Stimulated activated CD4-positive, alpha-beta T cell treated with anti-CD3 and anti-CD28 coated beads, TNF-alpha, amount 100 ng/mL, for 48 hours (primary cell): ENCODE measurements at places on chromosomes 16 and 17.

GRCh38 chr17:36859706-36860105 lies 77.6 kb upstream of the LHX1 start:
- DNase-seq: no peak

DNA sequence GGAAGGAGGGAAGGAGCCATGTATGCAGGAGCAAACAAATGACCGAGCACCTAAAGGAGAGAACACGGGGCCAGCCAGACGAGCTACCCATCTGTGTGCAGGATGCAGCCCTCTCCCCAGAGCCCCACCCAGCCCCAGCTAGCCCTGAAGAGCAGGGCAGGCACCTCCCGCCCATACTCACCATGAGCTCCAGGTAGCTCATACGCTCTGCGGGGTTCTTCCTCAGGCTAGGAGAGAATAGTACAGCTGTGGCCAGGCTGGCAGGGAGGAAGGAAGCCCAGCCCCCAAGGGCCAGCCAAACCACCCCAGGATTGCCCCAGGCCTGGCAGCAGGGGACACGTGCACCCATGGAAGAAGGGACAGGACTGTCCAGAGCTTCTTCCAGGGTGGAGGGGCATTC lies 81.9 kb downstream of the KCNJ18 start:
- no peak for DNase-seq

DNA sequence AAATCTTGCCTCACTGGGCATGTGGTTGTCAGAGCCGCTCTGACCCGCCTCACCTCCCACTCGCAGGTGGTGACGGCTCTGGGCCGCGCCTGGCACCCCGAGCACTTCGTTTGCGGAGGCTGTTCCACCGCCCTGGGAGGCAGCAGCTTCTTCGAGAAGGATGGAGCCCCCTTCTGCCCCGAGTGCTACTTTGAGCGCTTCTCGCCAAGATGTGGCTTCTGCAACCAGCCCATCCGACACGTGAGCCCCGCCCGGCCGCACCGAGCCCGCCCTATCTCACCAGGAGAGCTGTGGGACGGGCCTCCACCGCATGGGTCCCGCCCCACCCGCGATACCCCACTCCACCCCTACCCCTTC lies 4.0 kb downstream of the TGFB1I1 start:
- DNase-seq: no peak

GRCh38 chr17:81020443-81020766 lies 14.5 kb upstream of the BAIAP2 start:
- DNase-seq: no peak

DNA sequence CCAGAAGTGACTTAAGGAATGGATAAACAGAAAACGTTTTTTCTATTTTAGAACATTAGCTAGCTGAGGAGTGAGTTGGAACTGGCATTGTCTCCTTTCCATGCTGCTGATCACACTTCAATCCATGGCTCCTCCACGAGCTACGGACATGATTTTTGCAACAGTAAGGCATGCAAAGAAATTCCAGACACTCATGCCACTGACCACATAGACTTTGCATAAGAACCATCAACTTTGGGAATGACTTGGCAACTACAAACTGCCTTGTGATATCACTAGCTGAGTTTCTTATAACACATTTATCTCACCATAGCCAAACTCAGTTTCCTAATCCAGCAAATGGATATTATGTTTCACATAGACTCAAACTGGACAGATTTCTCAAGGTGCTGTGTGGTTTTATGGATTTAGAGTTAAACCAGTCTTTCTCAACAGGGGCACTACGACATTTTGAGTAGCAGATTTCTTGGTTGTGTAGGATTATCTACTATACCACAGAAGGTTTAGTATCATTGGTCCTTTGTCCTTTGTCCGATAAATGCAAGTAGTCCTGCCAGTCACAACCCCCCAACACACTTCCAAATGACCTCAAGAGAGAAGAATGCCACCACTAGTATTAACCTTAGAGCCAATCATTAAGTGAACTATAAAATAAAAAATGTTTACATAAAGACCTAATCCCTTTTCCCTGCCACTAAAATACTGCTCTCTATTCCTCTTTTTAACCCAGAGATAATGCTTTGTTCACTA lies 48.3 kb upstream of the C17orf78 start:
- no peak for DNase-seq

DNA sequence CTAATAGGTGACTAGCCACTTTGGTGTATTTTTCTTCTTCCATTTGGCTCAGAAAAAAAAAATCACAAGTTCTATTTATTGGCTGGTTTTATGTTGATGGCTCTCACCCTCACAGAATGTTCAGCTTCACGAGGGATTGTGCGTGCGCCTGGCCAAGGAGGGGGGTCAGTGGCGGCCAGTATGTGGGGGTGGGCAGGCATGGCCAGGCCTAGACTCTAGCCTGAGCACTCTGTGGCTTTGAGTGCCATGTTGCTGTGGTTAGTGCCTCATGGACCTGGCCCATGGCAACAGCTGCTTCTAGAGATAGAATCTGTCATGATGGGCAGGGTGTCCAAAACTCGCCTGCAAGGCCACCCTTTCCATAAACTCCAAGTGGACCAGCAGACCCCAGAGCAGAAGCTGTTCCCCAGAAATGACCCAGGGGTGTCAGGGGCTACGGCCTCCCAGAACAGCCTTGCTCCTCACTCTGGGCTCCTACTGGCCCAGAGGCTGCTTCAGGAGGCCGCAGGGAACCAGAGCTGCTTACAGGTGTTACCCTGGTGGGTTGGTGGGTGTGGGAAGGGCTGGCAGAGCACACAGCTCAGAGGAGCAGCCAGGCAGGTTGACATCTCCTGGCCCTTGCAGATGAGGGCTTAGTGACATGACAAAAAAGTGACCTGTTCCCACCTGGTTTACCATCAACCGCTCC lies 124.9 kb downstream of the SOCS1 start:
- DNase-seq: no peak

- no peak for DNase-seq
These were observed 26.2 kb downstream of the PLCD3 start for GRCh38 chr17:45106096-45106495.

GRCh38 chr16:53581784-53582183 lies 78.8 kb upstream of the AKTIP start:
- no peak for DNase-seq

DNA sequence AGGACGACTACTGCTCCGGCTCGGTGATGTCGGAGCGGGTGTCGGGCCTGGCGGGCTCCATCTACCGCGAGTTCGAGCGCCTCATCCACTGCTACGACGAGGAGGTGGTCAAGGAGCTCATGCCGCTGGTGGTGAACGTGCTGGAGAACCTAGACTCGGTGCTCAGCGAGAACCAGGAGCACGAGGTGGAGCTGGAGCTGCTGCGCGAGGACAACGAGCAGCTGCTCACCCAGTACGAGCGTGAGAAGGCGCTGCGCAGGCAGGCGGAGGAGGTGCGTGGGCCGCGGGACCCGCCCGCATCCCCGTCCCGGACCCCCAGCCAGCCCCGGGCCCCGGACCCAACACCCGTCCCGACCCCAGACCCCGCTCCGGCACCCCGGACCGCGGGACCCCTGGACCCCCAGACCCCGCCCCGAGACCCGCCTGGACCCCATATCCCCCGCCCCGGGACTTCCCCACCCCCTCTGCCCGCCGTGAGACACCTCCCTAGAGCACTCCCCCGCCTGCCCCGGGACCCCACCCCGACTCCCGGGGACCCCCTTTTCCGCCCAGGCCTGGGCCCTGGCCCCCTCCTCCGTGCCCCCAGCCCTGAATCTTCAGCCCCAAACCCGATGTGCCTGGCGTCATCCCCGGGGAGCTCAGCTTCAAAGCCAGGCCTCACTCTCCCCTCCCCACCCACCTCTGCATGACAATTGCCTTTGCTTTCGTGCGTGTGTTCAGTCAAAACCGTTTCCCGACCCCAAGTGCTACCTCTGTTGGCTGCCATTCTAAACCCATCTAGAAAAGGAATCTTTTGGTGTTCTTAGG lies 594 bp downstream of the MAPK8IP3 start:
- DNase-seq: peak; percentile 46

- DNase-seq: no peak
These were observed 1.6 kb upstream of the ATP6V0C start for GRCh38 chr16:2511996-2512734.

DNA sequence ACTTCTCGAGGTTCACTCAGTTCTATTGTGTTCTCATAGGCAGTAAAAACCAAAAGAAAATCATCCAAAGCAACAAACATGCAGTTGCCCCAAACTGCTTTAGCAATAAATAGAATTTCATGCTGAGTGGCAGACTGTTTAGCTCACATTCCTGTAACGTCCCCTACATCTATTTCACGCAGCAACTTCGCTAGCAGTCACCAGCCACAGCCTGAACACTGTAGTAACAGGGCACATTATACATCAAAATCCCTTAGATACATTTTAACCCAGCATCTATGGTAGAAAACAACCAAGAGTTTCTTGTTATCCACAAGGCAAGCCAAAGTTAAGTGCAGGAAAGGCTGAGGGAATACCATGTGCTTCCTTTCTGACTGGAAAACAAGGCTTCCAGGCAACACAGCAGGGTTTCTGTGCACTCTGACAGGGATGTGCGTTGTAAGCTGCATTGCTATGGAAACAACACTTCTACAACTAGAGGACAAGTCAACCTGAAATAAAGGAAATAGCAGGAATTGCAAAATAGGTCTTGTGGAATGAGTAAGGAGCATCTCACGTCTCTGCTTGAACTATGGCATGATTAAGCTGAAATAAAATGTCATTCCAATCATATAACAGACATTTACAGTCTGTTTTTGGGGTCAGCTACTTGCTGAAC lies 55.4 kb downstream of the CFDP1 start:
- DNase-seq: no peak

DNA sequence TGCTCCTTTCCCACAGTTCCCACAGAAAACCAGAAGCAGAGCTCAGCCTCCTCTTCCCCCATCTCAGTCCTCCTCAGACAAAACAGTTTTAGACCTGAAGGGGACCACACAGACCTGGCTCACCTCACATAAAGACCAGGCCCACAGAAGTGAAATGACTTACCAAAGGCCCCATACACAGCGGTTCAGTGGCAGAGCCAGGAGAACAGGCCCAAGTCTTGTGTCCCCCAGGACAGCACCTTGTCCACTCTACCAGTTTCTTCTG lies 5.3 kb downstream of the UBTF start:
- DNase-seq: no peak

- DNase-seq: no peak
These were observed 67.8 kb upstream of the CDH5 start for GRCh38 chr16:66298571-66299120.

DNA sequence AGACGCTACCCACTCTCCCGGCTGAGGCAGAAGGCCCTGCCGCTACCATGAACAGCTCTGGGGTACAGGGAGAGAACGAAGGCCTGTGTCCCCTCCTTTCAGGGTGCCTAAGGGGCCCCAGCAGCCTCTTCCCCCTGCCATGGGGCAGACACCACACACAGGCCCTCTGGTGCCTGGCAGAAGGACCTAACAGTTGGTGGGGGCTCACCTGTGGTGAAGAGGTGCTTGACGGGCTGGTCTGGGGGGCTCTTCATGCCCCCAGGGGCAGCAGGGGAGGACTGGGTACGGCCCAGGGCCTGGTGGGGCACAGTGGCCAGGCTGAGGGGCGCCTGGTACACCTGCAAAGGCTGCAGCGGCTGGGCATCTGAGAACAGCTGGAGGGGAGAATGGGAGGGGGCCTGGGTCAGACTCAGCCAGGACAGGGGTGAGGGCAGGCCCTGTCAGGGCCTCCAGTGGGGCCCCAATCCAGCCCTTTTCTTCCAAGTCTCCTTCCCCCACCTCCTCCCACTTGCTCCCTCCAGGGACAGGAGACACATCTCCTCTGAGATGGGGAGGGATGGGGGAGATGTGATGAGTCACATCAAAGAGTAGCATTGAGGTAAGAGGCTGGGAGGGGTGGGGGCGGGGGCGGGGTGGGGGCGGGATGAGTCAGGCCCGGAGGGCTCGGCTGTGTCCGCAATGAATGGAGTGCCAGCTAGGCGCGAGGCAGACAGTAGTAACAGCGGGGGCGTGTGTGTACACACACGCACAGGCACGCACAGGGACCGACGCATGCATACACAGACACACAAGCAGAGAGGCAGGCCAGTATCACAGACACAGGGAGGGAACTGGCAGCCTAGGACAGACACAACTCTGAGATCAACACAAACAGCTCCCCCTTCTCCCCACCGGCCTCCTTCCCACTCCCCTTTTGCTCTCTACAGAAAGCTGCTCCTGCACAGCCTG lies 16.1 kb downstream of the G6PC3 start:
- DNase-seq: peak; percentile 39

- no peak for DNase-seq
These were observed 10.8 kb upstream of the HSBP1 start for GRCh38 chr16:83797013-83797412.

DNA sequence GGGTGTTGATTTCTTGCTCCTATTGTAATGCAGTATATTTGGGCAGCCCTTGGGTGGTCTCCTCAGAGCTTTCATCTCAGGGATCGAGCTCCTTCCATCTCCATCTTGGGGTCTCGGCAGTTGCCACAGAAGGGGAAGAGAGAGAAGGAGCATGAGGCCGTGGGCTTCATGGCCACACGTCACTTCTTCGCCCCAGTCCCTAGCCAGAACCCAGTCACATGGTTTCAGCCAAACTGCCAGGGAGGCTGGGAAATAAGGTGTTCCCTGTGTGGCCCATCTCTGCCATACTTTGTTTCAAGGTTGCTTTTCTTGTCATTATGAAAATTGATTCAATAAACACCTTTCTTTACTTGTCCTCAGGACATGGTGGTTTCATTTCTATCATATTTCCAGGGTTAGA lies 68.4 kb upstream of the NKD1 start:
- DNase-seq: no peak

GRCh38 chr16:54356391-54356790 lies 69.8 kb upstream of the IRX3 start:
- DNase-seq: no peak

DNA sequence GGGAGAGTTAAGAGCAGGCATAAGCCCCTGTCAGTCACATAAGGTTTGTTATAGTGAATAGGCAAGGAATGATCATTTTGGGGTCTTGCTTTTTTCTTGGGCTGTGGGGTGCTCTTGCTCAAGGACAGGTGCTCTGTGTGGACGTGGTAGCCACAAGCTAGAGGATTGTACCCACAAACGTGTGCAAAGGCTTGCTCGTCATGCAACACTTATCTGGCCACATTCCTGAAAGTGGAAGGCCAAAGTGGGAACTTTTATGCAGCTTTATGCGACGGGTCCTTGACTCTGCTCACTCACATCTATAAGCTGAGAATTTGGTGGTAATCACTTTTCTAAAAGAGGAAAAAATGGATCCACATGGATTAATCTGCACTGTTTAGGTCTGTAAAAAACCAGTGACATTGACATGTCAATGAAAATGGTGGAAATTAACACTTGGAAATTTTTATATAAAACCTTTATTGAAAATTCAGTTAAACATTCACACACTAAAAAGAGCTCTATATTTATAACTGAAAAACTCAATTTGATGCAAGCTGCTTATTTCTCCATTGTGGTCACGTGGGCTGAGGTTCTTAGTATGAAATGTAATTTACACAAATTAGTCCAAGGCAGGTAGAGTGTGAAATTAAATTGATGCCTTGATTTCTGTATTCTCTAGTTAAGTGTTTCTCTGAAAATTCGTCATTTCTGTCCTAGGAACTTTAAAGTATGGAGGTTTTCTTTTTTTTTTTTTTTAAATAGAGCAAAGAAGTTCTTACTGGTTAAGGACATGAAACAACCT lies 162.3 kb downstream of the MSI2 start:
- DNase-seq: no peak
